ENCODE measurements at places on chromosomes 1 and 21.
A peak's percentile ranks its signal among the peaks of the same experiment; 100 is the strongest.

GRCh38 chr1:89451011-89451410, 73.6 kb upstream of the LRRC8B start:
- no peak for DNase-seq

DNA sequence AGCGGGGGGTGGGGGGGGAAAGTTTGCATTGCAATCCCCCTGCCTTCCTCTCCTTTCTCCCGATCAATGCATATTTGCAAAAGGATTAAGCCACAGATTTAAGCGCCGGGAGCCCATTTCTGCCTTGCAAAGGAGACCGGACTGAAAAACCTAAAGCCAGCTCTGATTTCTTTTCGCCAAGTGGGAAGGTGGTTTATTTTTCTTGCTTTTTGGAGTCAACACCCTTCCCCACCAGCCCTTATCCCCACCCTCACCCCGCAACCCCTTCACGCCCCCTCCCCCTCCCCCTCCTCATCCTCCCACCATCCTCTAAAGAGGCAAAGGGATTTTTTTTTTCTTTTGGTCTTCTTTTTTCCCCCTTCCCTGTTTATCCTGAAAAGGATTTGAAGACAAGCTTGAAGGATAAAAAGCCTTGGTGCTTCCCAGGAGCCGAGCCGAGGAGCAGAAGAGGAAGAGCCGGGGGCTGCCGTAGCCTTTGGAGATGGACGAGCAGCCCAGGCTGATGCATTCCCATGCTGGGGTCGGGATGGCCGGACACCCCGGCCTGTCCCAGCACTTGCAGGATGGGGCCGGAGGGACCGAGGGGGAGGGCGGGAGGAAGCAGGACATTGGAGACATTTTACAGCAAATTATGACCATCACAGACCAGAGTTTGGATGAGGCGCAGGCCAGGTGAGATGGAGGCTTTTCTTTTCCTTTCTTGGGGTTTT, 513 bp downstream of the PBX1 start:
- DNase-seq = no peak

DNA sequence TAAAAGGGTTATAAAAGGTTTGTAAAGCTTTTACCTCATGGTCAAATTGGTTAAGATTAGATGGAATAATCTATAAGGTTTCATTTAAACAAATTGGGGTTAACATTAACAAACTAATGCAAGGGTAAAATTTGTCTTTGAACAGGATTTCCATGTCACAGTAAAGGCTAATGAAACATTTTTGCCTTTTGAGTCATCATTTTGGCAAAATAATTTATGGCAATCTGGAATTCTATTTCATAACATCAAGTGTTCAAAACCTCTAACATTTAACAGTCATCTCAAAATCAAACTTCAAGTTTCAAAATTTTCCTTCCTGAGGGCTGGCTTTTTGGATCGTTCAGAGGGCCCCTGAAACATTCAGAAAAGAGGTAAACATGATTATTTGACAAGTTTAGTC, 6.6 kb upstream of the CD46 start:
- DNase-seq = no peak

DNA sequence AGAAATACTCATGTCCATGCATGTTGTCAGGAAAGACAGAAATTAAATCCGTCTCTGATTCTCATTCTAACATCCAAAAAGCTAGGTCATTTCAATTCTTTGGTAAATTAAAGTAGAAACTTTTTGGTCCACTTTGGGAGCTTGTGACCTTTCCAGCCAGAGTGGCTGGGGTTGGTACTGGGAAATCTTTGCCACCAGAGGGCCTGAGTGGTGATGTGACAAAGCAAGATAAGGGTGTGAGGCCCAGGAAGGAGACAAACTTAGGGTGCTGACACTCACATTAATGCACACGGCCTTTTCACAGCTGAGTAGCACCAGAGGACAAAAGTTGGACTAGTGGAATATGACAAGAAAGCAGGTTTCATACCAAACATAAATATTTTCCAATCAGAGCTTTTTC, 144.3 kb downstream of the DNM3 start:
- no peak for DNase-seq

DNA sequence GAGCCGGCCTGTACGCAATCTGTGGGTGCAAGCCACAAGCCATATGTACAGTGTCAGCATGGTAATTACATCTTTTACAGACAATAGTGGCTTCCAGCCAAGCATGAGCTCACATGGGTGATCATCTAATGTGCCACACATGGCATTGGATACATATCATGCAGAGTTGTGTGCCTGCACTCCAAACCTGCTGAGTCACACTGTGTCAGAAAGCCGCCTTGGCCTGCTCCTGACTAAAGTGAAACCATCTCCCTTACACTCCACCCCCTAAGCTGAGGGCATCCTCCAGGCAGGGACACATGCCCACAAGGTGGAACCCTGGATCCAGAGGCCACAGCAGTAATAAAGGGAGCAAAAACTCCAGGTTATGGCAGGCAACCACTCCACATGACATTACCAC, 72.5 kb downstream of the KCNT2 start:
- no peak for DNase-seq

DNA sequence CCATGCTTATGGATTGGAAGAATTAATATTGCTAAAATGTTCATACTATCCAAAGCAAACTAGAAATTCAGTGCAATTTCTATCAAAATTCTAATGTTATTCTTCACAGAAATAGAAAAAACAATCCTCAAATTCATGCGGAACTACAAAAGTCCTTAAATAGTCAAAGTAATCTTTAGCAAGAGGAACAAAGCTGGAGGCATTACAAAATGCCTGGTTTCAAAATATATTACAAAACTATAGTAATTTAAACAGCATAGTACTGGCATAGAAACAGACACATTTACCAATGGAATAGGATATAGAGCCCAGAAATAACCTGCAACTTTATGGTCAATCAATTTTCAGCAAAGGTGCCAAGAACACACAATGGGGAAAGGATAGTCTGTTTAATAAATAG, 3.8 kb downstream of the CTSS start:
- DNase-seq = no peak

- DNase-seq = no peak
Observed at GRCh38 chr1:48841966-48842365, 65.3 kb upstream of the BEND5 start.

GRCh38 chr1:209797978-209798639, 7.8 kb downstream of the IRF6 start:
- no peak for DNase-seq

GRCh38 chr1:13461977-13462376, 51.7 kb downstream of the PRAMEF20 start:
- no peak for DNase-seq

DNA sequence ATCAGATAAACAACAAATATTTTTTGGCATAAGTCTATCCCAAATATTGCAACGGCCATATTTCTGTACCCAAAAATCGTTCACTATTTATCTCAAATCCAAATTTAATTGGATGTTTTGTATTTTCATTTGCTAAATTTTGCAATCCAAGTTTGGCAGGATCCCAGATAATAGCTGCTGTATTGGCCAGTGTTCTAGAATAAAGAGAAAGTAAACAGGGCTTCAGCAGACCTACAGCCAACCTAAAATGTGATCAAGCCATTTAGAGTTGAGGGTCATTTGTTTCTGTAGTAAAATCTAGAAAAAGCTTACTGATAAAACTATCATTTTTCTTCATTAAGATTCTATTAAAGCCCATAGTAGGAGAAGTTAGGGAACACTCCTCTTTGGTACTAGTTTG, 506.6 kb upstream of the PTBP2 start:
- no peak for DNase-seq

DNA sequence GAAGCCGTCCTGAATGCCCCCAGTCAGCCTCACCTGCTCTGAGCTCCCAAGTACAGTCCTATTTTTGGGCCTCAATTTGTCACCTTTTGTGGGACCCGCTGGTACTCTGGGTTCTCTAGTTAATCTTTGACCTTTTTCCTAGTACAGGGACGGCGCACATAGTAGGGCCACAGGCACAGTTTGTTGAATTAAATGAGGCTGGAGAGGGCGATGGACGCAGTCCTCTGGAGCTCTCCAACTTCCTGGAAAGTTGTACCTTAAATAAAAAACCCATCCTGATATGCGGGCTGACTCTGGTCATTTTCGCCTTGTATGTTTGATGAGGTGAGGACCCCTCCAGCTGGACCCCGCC, 4.8 kb downstream of the FAM110D start:
- DNase-seq = no peak

- no peak for DNase-seq
Observed at GRCh38 chr1:54461731-54462596, 55.8 kb upstream of the SSBP3 start.

GRCh38 chr1:11341901-11342552, 69.0 kb downstream of the UBIAD1 start:
- no peak for DNase-seq

DNA sequence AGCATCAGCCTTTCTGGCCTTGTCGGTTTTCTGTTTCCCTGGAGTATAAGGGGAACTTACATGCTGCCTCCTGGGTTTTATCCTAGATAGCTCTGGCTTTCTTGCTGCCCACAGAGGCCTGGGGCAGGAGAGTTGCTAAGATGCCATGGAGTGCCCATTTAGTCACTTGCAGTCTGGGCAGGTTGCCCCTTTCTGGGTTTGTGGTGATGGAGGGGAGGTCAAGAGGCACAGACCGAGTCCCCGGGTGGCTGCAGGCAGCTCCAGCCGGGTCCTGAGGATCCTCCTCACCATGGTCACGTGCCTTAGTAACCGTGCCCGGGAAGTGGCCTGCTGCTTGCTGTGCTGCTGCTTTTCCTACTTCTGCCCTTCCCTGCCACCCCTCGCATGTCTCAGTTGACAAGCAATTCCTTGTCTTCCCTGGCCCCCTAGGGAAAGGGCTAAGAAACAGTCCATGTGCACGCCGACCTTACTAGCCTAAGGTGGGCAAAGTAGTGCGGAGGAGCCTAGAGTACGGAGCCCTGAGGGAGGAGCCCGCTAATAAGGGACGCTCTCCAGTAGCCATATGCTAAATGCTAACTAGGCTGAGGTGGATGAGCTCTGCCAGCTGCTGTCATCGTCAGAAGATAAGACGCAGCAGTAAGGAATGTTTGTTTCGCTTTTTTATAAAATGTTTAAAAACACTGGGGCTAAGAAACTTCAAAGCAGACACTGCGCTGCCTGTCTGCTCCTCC, 34.8 kb downstream of the CLCA1 start:
- no peak for DNase-seq

- peak; percentile 15 for DNase-seq
Observed at GRCh38 chr1:228013131-228013934, 6.5 kb downstream of the WNT3A start.

DNA sequence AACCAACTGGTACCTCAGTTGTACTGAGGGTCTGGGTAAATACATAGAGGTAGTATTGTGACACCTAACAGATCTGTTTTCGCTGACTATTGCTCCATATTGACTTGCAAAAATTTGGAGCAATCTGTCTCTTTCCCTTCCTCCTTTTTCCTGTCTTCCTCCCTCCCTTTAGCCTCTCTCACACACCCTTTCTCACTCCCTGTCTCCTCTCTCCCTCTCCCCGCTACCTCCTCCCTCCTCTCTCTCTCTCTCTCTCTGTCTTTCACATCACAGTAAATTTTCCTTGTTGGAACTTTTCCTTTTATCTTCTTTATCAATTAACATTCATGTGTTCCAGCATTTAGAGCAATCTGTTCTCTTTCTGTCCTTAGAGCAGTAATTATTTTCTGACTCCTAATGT, 278.2 kb downstream of the NTNG1 start:
- DNase-seq = no peak

GRCh38 chr1:233614173-233614742, 352 bp downstream of the KCNK1 start:
- DNase-seq = peak; percentile 61

DNA sequence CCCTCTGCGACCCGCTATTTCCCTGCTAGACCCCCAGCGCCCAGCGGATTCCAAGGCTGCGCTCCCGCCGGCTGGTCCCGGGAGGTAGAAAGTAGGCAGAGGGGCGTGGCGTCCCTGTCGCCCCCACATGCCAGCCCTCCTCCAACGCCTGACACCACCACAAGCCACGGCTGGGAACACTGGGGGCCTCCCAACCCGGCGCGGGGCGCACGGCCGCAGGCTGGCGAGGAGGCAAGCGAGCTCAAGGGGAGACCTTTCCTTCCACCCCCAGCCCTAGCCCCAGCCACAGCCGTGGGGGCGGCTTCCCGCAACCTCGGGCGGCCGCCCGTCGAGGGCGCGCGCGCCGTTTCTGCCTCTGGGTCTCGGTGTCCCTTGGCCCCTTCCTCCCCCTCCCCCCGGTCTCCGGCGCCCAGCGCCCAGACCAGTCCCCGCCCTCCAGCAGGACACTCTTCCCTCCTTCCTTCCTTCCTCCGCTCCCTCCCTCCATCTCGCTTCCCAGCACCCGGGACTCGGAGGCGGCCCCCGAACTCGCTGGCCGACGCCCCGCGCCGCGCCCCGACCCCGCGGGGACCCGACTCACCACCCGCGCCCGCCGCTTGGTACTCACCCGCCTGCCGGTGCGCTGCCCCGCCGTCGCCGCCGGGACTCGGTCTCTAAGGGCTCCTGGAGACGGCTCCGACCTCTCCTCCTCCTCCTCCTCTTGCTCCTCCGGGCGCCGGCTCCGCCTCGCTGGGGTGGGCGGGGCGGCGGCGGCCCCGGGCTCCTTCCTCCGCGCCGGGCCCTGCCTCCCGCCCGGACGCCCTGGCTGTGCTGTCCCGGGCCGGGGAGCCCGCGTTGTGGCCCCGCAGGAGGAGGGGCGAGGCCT, at the start of gene GNG12:
GNG12 (minus strand) TSS at position 731 of the 865 bp plus-strand sequence. CDS start 125,781 bp downstream, outside the sequence.
- peak; percentile 55 for DNase-seq

All from 8988T (cell line).